ENCODE measurements at places on chromosomes 6 and 20.

DNA sequence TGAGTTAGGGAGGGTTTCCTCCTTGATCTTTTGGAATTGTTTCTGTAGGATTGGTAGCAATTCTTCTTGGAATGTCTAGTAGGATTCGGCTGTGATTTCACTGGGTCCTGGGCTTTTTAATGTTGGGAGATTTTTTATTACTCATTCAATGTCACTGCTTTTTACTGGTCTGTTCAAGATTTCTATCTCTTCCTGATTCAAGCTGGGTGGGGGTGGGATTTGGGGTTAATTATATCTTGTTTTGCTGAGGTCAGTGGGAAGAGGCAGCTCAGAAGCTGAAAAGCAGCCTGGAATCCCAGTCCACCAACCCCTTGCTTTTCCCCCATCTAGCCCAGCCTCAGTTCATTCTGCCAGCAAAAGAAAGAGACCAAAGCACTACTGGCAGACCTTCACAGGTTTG, 39.6 kb downstream of the SUMO4 start:
- no peak for DNase-seq

GRCh38 chr6:30311101-30311500, 15.6 kb upstream of the TRIM39 start:
- DNase-seq, result no peak

GRCh38 chr6:44333273-44333919, 9.1 kb upstream of the SPATS1 start:
- DNase-seq, result no peak

DNA sequence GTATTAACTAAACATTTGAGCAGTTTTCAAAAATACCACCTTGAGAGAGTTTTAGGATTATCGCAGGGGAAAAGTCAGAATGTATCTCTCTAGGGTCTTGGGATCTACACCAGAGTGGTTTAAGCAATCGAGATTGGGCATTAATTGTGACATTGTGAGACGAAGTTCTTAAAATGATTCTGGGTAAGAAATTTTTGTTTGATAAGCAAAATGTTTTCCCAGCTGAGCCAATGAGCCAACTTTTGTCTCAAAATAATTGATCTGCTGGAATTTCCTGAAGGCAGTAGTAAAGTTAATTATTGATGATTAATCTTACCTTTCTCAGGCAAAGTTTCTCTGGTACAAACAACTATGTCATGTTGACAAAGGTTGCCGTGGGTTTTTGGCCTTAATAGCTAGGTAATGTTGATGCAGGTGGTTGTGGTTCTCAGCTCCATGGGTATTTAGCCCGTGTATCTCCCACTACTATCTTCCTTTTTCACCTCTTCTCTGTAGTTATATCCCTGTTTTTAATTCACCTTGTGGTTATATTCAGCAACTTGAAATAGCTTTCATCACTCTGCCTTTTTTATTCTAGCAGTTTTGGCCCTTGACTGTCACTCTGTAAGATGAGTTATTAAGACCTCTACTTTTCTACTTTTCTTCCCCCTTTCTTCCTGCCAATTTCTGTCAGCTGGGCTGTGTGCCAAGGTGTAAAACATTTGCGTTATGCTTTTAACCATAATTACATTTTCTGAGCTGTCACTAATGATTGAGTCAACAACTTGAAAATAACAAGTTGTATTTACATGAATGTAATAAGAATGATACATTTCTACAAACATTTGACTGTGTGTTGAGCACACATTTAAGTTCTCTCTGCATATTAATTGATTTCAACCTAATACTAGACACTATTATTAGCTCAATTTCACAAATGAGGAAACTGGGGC, 368.3 kb upstream of the BTBD3 start:
- DNase-seq, result no peak

DNA sequence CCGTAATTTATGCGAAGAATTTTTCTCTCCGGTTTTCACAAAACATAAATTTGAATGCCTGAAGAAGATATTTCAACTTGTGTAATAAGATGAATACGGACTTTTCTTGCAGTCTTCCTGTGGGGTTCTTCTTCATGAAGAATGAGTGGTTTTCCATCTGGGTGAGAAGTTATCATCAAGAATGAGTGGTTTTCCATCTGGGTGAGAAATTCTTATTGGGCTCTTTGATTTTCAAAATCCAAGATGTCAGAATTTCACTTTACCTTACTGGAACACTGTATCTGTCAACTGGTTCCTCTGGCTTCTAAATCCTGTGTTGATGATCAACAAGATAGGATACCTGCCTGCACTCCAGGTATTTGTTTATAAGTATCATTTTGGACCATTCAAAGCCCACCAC, 160.1 kb upstream of the C6orf118 start:
- no peak for DNase-seq

DNA sequence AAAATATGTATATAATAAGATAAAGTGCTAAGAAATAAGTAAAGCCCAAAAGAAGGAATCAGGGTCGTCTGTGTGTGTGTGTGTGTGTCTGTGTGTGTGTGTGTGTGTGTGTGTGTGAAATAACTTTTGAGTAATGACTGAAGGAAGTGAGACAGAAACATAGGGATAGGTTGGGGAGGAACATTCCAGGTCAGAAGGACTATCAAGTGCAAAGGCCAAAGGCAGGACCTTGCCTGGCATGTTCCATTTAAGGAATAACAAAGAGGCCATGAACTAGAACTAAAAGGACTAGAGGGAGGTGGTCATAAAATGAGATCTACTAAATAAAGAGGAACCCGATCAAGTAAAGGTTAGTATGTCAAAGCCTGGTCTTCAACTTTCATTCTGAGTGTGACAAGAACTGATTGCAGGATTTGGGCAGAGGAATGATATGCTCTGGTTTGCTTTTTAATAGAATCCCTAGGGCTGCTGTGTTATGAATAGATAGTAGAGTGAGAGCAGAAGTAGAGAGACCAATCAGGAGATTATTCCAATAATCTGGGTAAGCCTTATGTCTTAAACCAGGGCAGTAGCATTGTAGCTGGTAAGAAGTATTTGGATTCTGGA, 6.9 kb downstream of the ENPP3 start:
- DNase-seq, result no peak

GRCh38 chr20:24522452-24523330, 53.3 kb downstream of the SYNDIG1 start:
- no peak for DNase-seq

- DNase-seq, result no peak
Measured at GRCh38 chr20:50270569-50270968, 79.9 kb downstream of the CEBPB start.

GRCh38 chr6:40148882-40149573, 214.8 kb upstream of the MOCS1 start:
- DNase-seq, result no peak

- no peak for DNase-seq
Measured at GRCh38 chr6:24924580-24925356, 11.0 kb downstream of the RIPOR2 start.

- DNase-seq, result no peak
Measured at GRCh38 chr6:148175550-148176188, 167.0 kb upstream of the SASH1 start.

DNA sequence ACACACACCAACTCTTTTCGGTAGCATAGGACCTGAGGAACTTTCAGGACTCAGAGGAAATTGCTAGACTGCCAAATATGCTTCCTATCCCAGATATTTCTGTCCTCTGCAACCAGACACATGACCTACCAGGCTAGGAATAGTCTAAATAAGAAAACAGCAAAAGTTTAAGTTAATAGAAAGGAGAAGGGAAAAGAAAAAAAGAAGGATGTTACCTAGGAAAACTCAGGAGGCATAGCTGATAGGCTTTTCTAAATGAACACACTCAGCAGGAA, 74.6 kb downstream of the MAP3K5 start:
- DNase-seq, result no peak

DNA sequence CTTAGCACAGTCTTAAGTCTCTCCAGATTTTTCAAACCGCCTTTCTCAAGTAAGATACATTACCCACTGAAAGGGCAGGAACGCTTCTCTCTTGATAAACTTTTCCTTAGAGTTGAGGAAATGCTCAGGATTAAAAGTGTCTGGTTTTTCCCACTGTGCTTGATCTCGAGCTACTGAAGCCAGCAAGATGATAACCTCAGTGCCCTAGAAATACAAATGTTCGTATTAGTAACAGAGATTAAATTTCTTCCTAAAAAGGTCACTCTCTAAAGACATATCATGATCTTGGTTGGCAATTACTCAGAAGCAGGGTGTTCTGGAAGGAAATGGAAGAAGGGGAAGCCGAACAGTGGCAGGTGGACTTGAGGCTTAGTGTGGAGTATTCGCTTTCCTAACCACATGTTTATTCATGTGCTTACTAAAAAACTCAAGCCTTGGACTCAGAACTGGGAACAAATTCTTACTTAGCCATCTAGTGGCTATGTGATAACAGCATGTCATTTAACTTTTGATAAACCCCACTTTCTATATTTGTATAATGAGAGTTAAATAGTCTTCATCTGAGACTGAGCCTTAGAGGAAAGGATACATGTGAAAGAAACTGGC, 20.1 kb downstream of the C6orf141 start:
- no peak for DNase-seq

- no peak for DNase-seq
Measured at GRCh38 chr6:75624988-75625387, 23.3 kb downstream of the SENP6 start.

DNA sequence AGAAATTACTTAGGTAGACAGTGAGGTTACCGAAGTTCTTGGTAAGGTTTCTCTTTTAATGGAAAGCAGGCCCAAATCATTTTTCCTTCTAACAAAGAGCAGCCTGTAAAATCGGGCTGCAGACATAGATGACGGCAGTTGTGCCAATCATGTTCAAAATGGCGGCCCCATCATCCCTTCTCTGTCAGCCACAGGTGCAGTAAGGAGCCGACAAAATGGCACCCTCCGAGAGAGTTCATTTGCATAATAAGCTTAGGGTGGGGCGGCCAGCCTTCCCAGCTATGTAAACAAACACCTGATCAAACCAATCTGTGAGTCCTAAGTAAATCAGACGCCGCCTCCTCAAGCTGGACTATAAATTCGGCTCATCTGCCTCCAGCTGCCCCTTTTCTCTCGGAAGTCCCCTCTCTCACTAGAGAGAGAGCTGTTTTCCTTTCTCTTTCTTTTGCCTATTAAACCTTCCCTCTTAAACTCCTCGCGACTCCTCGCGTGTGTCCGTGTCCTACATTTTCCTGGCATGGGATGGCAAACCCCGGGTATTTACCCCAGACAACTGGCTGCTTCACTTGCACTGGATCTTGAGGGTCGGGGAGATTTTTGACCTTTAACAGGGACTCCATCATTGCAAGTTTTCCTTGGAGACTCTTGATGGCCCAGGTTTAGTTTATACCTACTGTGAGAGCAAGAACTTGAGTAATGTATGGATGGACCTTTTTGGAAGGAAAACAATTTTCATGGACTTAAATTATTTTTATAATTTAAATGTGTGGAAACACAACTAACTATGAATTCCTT, 8.9 kb upstream of the DDR1 start:
- no peak for DNase-seq

DNA sequence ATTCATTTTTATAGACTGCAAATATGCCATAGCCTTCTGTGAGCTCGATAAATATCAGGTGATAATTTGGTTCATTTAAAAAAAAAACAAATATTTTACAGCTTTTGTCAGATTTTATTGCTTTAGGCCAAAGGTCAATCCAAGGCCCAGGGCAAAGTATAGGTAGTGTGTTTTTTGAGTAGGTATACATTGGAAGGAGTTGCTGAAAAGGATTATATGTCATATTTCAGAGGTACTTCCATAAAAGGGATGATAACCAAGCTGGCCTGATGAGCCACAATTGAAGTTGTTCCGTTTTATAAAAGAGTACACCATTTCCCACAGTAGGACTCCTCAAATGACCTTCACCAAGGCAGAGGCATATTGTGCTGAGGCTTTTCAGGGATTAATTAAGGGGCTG, 452.8 kb upstream of the FLRT3 start:
- no peak for DNase-seq

GRCh38 chr6:146770965-146771735, 172.4 kb downstream of the ADGB start:
- no peak for DNase-seq

GRCh38 chr6:107699254-107699653, 124.9 kb downstream of the SCML4 start:
- no peak for DNase-seq

DNA sequence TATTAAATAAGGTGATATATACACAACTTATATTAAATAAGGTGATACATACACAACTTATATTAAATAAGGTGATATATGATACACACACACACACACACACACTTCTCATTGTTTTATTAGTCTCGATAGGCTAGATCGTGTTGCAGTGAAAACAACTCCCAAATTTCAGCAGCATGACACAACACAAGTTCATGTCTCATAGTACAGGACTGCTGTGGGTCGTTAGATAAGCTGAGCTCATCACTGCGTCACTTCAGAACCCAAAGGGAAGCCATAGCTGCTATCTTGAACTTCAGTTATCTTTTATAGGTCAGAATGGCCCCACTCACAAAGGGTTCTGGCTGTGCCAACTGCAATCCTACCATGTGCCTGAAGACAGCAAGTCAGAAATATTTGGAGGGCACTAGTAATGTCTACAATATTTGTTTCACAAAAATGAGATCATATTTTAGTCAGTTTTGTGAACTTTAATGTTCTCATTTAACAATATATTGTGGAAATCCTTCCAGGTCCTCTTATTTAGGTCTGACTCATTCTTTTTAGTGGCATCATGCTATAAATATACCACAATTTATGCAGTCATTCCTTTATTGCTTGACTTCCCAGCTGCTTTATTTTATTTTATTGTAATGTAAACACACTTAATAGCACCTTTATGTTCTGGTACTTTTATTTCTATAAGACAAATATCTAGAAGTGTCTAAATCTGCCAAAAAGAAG, 290.2 kb downstream of the PHACTR1 start:
- no peak for DNase-seq

DNA sequence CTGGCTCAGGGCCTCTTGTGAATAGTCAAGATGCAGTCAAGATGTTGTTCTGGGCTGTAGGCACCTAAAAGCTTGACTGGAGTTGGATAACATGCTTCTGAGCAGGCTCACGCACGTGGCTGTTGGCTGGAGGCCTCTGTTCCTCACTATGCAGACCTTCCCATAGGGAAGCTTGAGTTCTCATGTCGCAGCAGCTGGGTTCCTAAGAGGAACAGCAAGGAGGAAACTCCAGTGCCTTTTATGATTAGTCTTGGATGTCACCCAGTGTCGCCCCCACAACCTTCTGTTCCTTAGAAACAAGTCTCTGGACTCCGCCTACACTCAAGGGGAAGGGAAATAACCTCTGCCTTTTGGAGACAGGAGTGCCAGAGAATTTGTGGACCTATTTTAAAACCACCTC, 210.7 kb downstream of the BCAS1 start:
- DNase-seq, result no peak

- DNase-seq, result no peak
Measured at GRCh38 chr6:143732536-143732935, 54.8 kb downstream of the PHACTR2 start.

- DNase-seq, result no peak
Measured at GRCh38 chr20:17619351-17620093, 49.6 kb downstream of the DSTN start.

DNA sequence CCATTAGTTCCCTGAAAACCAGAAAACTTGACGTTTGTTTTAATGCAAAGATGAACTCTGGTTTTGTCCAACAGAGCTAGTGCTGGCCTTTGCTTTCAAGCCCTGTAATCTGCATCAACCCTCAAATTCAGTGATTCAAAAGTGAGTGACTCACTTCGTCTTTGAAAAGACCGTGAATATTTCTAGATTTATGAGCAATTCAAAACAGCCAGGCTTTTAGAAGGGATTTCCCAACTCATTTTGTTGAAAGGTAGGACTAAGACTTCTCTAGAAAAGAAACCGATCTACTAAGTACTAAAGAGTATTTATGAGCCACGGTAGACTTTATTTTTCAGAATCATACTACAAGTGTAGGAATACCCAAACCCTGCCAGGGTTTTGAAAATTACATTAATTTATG, 121.5 kb downstream of the UST start:
- no peak for DNase-seq

- DNase-seq, result no peak
Measured at GRCh38 chr6:217048-217659, 75.1 kb upstream of the DUSP22 start.
